T follicular helper cell (primary cell): ENCODE measurements at places on chromosomes 1 and 21.
A peak's percentile ranks its signal among the peaks of the same experiment; 100 is the strongest.

- DNase-seq, result no peak
These were observed at the start of gene LCE1C for GRCh38 chr1:152806576-152806975. Gene LCE1C, minus strand, starts transcription at chr1:152806651. Its CDS starts 1,173 bp downstream, at chr1:152805478.

DNA sequence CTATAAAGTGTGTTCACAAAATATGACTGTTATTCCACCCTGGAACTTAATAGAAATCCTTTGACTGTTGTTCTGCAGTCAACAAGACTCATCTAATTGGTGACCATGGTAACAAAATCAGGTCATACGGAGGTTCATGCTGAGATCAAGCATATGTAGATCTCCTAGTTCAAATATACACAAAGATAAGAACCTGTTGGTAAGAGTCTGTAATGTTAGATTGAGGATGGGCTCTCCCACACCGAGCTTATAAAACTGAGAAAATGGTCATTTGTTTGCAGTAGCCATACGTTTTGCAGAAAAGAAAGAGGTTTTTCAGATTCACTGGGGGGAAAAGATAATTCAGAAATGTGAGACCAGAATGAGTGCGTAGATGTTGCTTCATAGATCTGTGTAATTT, 468.1 kb downstream of the RPS6KC1 start:
- no peak for DNase-seq

GRCh38 chr21:15010645-15011044, 54.2 kb downstream of the NRIP1 start:
- DNase-seq, result no peak

GRCh38 chr1:20211511-20211931, 25.2 kb upstream of the PLA2G2C start:
- DNase-seq, result no peak

- DNase-seq, result peak; percentile 58
These were observed 37.7 kb downstream of the KIAA0040 start for GRCh38 chr1:175154629-175155472.

DNA sequence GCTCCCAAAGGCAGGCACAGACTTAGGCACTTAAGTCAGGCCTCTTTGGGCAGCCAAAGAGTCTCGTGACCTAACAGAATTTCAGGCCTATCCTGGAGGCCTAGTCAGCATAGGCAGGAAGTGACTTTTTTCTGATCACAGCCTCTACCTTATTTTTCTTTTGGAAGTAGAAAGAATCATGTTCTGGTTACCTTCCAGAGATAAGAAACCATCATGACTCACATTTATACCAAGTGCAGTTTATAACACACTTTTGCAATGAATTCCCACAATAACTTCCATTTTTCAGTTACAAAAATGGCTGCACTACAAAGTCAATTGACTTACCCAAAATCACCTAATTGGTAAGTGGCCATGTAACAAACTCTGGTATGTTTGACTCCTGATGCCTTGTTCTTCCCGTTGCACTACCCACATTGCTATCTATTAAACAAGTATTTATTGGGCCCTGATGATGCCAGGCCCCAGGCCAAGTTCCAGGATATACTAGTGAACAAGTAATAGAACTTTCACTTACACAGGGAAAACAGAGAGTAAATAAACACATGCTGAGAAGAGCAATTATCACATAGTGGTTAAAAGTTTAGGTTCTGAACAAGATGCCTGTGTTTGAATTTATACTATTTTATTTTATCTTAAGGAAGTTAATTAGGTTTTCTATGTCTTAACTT, 74.3 kb downstream of the SH3GLB1 start:
- DNase-seq, result no peak

- no peak for DNase-seq
These were observed 446.6 kb downstream of the PTPRU start for GRCh38 chr1:29682919-29683295.

GRCh38 chr1:218760601-218761570, 412.8 kb upstream of the LYPLAL1 start:
- DNase-seq, result no peak

- DNase-seq, result peak; percentile 37
These were observed 14.0 kb downstream of the RHBG start for GRCh38 chr1:156383023-156383422.

DNA sequence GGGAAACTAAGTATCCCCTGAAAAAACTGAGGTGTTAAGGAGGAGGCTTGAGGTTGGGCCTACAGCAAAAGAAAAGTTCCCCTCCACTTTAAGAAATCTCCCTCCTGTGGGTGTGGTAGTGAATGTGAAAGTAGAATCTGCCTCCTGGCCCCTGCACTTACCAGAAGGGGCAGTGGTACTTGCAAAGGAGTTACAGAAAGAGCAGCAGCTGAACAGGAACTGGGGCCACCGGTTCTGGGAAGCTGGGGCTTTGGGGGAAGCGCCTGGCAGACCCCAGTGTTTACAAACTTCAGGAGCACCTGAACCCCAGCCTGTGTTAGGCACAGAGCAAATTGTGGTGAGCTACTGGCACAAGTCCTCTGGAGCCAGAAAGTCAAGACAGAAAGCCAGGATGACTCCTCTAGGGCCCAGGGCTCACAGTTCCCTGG, 250.2 kb upstream of the FGGY start:
- DNase-seq, result no peak
